ENCODE measurements at places on chromosomes 1 and 21.
A peak's percentile ranks its signal among the peaks of the same experiment; 100 is the strongest.

- no peak for DNase-seq
These were observed 1.8 kb downstream of the AGPAT3 start for GRCh38 chr21:43866659-43867331.

- DNase-seq, result no peak
These were observed 65.9 kb upstream of the SIPA1L2 start for GRCh38 chr1:232695621-232696385.

GRCh38 chr1:76218888-76219287, 144.3 kb downstream of the ST6GALNAC3 start:
- no peak for DNase-seq

- DNase-seq, result no peak
These were observed 16.7 kb downstream of the PALMD start for GRCh38 chr1:99662539-99663080.

GRCh38 chr1:2233468-2233867, 5.3 kb downstream of the SKI start:
- no peak for DNase-seq

- DNase-seq, result peak; percentile 25
These were observed 13.8 kb downstream of the MIA3 start for GRCh38 chr1:222631611-222632208.

DNA sequence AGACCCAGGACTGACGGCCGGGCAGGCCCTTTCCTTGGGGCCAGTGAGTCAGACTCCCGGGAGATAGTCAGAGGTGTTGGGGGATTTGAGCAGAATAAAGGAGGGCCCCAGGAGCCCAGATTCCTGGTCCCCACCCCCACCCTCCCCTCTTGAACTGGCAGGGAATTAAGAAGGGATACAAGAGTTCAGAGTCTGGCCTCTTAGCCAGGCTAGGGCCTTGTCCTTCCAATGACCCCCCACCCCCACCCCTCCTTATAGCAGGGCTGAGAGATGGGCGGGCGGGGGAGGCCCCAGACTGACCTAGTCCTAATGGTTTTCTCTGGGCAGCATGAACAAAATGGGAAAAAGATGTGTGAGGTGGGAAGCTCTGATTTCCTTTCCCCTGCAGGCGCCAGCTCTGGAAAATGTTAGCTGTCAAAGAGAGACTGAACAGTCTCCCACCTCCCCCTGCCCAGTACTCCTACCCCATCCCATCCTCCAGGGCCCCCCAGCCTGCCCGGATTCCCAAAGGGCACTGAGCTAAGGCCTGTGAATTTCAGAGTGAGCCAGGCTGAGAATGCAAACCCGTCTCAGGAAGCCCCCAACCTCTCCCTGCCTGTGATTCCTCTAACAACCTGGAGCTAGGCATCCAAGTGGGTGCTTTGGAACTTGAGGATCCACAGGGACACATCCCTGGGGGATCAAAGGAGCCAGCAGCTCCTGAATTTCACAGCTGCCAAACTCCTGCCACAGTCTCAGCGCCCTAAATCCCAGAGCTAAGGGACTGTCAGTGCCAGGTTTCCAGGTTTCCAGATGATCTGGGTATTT, 5.8 kb upstream of the CRABP2 start:
- DNase-seq, result no peak

DNA sequence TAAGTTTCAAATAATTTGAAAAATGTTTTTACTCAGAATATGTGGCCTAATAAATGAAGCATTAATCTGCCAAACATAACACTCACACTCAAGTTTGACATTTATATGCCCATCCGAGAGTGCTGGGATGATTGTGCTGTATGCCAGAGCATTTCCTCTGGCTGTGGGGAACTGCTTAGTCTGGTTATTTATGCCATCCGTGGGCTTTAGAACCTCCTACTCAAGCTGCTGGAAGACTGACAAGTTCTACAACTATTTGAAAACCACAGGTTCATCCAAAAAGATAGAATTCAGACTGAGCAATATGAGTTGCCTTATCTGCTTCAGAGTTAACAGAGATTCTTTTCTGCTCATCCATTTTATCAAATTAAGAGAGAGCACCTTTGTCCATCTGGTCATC, 25.9 kb downstream of the PCNX2 start:
- peak; percentile 33 for DNase-seq

DNA sequence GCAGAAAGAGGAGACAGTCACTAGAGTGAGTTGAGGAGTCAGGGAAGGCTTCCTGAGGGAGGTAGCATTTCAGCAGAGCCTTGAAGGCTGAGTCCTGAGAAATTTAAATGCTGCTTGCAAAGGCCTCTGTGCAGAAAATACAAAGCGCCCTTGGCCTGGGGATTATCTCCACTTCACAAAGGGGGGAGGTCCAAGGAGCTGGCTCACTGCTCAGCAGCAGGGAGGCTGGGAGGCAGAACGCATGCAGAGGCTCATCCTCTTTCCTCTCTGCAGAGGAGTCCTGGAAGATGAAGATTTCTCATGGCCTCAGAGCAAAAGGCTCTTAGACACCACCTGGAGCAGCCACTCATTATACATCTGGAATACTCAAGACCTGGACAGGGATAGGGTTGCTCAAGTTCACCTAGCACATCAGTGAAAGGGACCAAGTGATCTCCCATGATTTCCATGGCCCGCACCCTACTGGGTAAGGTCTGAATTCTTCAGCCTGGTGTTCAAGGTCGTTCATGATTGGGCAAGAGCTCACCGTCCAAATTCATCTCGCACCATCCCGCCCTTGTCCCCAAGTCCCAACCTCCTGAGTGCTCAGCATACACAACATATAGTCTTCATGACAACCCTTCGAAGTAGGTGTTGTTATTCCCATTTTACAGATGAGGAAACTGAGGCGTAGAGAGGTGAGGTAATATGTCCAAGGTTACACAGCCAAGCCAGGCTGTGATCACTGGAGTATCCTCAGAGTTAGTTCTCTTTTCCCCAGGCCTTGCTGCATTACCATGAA, 9.0 kb downstream of the SLC1A7 start:
- DNase-seq, result no peak

GRCh38 chr1:162276493-162276892, 100.2 kb downstream of the SPATA46 start:
- DNase-seq, result no peak

- no peak for DNase-seq
These were observed 17.2 kb upstream of the NFASC start for GRCh38 chr1:204853436-204853835.

GRCh38 chr1:6859415-6860343, 74.4 kb downstream of the CAMTA1 start:
- DNase-seq, result peak; percentile 93

- peak; percentile 38 for DNase-seq
These were observed 14.4 kb upstream of the CAMTA1 start for GRCh38 chr1:6770751-6771440.

- no peak for DNase-seq
These were observed 44.3 kb downstream of the ATP1B1 start for GRCh38 chr1:169150641-169151337.

- no peak for DNase-seq
These were observed 54.7 kb upstream of the MPC2 start for GRCh38 chr1:167991546-167991945.

DNA sequence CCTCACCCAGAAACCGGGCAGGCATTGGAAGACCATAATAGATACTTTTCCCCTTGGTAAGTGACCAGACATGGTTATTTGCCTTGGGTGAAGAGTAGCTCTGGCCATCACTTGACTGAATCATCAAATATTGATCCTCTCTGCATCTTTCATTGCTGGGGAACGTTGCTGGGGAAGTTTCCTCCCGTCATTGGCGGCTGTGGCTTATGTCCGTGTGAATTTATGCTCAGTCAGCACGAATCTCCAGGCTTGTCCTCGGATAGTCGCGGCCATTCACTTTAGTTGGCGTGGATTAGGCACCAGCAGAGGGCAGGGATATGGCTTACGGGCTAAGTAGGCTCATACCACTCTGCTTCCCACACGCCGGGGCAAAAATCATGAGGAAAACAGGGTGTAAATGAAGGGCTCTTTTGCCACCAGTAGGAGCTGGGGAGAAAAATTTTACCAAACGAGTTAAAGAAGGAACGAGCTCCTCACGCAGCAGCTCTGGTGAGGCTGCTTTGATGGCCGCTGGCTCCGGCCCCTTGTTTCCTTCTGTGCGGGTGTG, 473.4 kb downstream of the CAMTA1 start:
- DNase-seq, result no peak

DNA sequence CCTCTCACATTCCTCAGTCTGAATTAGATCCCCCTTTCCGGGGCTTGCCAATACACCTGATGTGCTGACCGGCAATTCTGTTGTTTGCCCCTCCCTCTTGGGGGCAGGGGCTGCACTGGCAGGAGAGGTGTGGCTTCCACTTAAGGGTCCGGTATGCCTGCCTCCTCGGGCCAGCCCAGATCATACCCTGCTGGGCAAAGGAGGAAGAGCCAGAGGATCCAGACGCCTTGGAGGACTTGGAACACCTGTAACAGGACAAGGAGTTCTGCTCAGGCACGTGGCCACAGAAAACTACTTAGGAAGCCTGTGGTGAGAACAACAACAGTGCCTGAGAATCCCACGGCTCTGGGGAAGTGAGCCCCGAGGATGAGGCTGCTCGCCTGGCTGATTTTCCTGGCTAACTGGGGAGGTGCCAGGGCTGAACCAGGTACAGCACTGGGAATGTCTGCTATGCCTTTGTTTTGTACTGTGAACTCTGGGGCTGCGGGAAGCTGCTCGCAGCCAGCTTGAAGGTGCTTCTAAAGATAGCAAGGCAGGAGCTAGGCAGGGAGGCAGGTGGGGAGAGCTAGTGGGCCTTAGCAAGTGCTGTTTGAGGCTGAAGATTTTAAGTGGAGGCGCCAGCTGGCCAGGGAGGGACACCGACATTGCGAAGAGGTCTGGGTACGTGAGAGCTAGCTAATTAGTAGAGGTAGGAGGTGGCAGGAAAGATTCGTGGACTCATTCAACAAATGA, at the start of gene SMPDL3B:
SMPDL3B (plus strand) TSS at position 183 of the 732 bp plus-strand sequence; CDS start at position 367, 184 bp downstream.
- DNase-seq, result no peak

GRCh38 chr1:164880644-164881043, 321.7 kb downstream of the PBX1 start:
- no peak for DNase-seq

- DNase-seq, result no peak
These were observed 235.4 kb upstream of the KAZN start for GRCh38 chr1:14363036-14363590.

GRCh38 chr1:204583909-204584632, 67.9 kb downstream of the MDM4 start:
- DNase-seq, result no peak

GRCh38 chr1:194705123-194705854, 1518.9 kb upstream of the B3GALT2 start:
- peak; percentile 22 for DNase-seq

- DNase-seq, result no peak
These were observed 138.9 kb downstream of the SETD4 start for GRCh38 chr21:35921471-35921870.

DNA sequence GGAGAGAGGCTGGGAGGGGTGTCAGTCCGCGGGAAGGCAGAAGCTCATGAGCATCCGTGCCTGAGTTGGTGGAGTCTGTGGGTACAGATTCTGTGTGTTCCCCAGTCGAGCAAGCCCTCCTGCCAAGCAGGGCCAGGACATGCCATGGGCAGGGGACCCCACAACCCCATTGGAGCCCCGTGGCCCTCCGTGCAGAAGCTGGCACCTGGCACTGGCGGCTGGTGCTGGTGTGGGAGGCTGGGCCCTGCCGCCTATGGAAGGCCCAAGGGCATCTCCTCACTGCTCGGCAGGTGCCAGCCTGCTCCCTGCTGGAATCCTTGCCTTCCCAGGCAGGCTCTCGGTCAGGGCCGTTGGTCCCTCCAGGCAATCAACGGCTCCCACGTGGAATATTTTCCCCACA, 73.7 kb downstream of the UBE2T start:
- no peak for DNase-seq

DNA sequence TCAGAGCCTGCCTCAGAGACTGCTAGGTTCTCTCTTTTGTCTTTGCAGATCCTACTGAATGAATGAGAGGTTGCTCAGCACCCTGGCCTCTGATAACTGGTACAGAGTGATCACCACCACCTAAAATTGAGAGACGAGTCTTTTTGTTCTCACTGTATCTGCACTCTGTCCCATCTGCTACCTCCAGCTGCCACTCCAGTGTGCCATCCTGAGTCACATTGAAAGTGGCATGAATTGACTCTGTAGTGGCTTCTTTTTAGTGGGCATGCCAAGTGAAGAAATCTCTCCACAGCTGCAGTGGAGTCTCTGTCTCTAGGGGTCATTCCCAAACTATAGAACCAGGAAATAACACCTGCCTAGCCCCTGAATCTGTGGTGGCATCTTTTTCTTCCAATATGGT, 14.7 kb downstream of the CAMK1G start:
- DNase-seq, result no peak

GRCh38 chr21:36479415-36480402, at the start of gene CLDN14:
TSS of gene CLDN14 (minus strand) at chr21:36480122. CDS start at chr21:36461695, 18,427 bp downstream.
- DNase-seq, result no peak

DNA sequence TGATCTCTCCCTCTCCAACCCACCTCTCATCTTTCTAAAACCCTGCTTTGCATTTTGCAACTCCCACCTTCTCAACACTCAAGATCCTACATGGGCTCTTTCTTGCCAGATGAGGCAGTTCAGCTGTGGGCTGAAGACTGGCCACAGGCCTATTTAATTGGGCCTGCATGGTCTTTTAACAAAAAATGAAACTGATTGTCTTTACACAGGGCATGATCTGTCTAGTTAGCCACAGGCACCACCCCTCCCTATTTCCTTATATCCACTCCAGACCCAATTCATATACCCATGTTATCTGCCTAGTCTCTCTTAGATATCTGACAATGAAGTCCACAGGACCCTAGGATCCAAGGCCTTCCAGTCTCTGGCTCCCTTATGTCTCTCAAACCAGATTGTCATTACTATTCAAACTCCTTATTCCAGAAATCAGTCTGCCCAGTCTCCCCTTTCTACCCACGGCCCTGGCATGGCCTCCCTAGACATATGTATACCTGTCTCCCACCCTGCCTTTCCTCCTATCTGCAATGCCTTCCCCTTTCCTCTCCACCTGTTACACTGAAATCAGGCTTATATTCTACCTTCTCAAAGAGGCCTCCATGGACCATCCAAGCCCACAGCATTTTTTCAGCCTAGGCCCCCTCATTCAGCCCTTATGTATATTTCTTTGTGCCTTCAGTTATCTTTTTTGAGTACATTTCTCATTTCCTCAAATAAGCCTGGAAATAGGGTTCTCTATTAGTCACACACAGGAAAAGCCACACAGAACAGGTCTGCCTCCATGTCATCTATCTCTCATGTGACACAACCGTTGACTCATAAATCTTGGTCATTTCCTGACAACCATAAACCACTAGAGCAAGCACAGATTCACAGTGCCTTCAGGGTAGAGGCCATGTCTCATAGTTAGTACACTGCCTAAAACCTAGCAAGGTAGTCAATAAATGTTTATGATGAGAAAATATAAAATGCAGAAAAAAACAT, 39.0 kb downstream of the LPAR3 start:
- DNase-seq, result peak; percentile 93

- DNase-seq, result no peak
These were observed 59.7 kb downstream of the TNR start for GRCh38 chr1:175683491-175684298.

GRCh38 chr1:105122041-105122440, 1372.3 kb downstream of the AMY1C start:
- DNase-seq, result no peak

GRCh38 chr21:46068516-46069079, 29.3 kb upstream of the COL6A2 start:
- DNase-seq, result no peak

All from brain microvascular endothelial cell (primary cell).